AG09309 (cell line): ENCODE measurements at places on chromosomes 2 and 18.

GRCh38 chr2:181779288-181780021 is 99.1 kb upstream of the NEUROD1 start:
- DNase-seq = no peak

DNA sequence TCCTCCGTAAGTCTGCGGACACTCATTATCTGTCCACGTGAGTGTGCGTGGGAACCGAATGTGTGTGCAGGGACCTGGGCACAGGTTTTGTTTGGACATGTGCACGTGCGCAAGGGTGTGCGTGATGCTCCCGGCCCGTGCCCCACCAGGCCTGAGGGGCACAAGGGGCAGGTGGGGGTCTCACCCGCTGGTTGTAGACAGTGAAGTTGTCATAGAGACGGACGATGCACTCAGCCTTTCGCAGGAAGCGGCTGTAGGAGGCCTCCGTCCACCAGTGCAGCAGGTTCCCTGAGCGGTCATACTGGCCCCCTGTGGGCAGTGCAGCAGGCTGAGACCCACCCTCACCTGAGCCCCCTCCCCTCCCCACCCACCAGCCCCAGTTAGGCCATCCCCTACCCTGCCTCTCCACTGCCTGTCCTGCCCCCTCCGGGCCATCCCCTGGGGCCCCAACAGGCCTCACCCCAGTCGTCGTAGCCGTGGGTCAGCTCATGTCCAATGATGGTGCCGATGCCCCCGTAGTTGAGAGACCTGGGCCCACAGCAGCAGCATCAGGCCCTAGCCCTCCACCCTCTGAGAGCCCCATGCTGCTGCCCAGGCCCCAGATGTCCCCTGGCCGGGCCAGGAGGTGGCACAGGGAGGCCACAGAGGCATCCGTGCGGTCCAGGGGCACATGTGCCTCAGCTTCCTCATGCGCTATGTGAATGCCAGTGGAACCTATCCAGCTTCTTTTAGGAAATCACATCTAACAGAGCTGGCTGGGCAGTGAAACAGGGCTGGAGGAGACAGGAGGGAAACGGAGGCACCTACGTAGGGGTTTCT is 6.1 kb downstream of the ECEL1 start:
- DNase-seq = no peak

- DNase-seq = no peak
Measured at GRCh38 chr2:26838121-26838906, 9.6 kb upstream of the DPYSL5 start.

- DNase-seq = no peak
Measured at GRCh38 chr2:101909760-101910159, 82.0 kb upstream of the IL1R2 start.

- DNase-seq = peak; percentile 34
Measured at GRCh38 chr18:73563901-73564472, 583.6 kb downstream of the FBXO15 start.

GRCh38 chr18:22528291-22528690 is 110.6 kb upstream of the CTAGE1 start:
- no peak for DNase-seq

DNA sequence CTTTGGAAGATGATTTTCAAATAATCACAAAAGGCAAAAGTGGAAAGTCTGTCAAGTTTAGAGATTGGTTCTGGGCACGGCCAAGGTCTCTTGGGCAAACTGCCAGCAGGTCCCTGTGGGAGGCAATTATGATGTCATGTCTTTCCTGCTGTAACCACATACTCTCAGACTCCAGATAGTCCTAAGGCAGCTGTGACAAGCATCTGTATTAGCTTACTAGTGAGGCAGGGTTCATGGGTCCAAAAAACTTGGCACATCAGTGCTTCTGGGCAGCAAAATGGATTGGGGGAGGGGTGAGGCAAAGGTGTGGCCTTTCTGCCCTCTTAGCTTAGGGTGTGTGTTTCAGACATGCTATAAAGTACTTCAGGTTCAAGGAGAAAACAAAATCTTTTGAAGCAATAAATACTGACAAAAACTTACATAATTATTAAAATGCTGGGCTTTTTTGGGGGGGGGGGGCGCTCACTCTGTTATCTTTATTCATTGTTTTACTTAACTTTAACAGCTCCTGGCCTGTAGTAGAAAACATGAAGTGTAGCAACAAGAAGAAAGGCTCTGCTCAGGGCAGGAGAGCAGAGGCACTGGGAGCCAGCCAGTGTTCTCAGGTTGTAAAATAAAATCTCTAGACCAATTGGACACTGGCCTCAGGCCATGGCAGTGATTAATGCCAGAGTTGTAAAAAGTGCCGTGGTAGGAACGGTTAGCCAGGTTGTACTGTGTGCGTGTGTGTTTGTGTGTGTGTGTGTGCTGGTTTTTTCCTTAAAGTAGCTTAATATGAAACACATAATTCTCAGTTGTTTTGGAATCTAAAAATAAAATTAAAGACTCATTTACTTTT is 14.3 kb upstream of the TANC1 start:
- peak; percentile 79 for DNase-seq

DNA sequence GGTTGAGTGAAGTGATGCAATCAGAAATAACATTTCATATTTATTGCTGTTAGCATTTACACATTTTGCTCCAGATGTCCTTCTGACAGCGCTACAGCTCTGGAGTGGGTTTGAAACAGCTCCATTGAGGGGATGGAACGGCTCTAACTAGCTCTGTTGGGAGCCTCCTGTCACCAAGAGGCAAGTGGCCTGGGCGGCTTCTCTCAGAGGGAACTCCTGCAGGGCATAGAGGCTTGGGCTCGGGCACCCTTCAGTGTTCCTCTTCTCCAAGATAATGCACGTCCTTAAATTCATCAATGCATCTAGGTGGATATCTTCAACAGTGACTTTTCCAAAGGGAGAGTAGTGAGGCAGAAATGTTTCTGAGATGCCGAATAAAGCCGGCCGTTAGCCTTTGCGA is 122.5 kb downstream of the CNTNAP5 start:
- no peak for DNase-seq

GRCh38 chr2:218387369-218388194 is 5.5 kb downstream of the SLC11A1 start:
- no peak for DNase-seq

DNA sequence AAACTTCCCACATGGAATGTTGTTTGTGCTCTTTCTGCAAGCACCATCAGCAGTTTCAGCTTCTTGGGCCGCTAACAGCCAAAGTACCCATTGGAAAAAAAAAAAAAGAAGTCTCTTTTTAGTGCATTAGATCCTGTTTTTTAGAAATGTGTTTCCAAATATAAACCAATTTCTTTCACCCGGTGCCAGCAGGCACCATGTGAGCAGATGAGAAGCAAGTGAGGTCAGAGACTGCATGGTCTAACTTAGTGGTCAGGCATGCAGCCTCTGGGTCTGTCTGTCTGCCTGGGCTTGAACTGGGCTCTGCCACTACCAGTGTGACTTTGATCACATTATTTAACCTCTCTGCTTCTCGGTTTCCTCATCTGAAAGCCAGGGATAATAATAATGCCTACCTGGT is 75.2 kb upstream of the NRP2 start:
- DNase-seq = no peak

DNA sequence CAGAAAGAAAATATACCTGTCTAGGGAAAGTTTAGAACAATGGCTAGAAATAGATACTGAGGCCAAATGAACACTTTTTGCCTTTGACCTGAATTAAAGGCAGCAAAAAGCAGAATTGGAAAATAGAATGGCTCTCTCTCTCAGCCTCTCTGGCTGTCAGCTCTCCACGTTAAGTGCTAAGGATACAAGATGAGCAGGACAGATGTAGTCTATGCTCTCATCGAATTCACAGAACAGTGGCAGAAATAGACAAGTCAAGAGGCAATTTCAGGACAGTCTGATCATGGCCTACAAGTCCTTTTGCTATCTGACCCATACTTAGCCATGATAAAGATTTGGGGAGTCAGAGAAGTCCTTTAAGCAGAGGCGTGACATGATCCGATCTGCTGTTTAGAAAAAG is 120.2 kb upstream of the CREB1 start:
- DNase-seq = no peak

- no peak for DNase-seq
Measured at GRCh38 chr2:23574919-23575654, 190.1 kb downstream of the KLHL29 start.

DNA sequence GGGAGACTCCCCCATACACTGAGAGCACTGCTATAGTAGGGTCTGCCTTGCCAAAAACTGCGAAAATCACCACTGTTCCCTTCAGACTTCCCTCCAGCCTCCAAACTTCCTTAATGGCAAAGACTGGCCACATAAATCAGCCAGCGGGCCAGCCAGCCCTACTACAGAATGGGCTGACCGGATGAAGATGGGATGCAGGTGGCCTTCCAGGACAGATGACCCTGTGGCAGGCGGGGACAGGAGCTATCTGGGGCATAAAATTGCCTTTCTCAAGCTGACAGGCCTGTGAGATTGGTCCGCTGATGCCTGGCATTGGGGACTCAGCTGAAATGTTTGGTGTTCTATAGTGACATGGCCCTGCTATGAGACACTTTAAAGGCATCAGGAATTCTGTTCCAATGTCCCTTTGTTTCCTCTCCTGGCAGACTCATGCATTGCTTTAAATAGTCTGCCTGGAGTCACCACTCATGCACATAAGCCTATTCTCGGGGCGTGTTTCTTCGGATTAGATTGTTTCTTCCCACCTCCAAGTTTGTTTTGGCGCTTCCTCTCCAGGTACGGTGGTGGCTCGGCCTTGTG is 135.9 kb downstream of the ALPK2 start:
- DNase-seq = no peak
